Activated naive CD4-positive, alpha-beta T cell treated with anti-CD3 and anti-CD28 coated beads, Interleukin-2, amount 50 U/mL, for 16 hours (primary cell): ENCODE measurements at places on chromosomes 7 and 10.

GRCh38 chr7:109009636-109010035 is 440.0 kb downstream of the DNAJB9 start:
- no peak for DNase-seq

DNA sequence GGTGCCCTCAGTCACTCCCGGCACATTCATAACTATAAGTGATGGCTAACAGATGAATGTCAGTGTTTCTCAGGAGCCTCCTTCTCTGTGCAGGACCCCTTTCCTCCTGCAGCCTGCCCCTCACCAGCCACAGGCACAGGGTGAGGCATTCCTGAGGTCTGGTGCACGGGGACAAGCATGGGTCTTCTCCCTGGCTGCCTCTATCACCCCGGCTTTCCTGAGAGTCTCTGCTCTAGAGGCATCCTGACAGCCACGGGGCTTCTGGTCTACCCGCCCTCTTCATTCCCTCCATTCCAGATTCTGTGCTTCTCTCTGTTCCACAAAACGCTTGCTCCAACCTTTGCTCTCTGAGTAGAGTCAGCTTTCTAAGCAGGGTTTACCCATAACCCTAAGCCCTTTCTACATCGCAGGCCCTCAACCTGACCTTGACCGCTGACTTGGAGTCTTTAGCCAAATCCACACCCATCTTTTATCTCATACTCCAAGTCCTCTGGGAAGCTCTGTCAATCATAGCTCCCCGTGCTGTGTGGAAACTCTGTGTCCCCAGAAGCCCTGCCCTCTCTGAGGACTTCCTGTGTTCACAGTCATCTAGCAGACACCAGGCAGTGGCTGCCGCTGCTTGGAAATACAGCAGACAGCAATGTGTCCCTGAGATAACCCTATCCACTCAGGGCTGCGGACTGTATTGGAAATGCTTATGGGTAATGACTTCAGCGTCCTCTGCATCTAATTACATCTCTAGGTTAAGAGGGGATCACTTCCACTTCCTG is 159.0 kb downstream of the SFMBT2 start:
- DNase-seq = no peak

DNA sequence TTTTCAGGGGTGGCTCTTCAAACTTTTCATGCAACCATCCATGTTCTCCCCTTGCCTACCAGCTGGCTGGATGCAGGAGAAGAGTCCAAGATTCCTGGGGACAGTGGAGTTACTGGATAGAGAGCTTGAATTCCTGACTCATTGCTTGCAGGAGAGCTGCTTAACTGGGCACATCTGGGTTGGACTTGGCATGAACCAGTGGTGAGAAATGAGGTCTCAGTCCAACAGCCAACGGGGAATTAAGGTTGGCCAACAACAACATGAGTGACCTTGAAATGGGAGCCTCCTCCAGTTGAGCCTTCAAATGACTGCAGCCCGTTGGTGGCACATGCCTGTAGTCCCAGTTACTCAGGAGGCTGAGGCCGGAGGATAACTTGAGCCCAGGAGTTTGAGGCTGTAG is 58.1 kb upstream of the OPN4 start:
- no peak for DNase-seq

DNA sequence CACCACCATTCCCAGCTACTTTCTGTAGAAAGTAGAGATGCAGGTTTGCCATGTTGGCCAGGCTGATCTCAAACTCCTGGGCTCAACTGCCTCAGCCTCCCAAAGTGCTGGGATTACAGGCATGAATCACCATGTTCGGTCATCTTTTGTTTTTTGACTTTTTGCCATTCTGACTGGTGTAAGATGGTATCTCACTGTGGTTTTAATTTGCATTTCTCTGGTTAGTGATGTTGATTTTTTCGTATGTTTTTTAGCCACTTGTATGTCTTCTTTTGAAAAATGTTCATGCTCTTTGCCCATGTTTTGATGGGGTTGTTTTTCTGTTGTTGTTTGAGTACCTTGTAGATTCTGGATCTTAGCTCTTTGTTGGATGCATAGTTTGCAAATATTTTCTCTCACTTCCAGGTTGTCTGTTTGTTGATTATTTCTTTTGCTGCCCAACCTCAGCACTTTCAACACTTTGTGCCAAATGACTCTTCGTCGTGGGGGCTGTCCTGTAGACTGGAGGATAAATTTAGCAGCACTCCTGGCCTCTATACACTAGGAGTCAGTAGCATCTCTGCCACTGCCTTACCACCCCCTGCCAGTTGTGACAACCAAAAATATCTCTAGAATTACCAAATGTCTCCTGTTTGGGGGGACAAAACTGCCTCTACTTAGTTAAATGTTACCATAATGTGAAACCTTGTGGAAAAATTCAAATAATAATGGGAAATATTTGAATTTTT is 6.5 kb upstream of the CPED1 start:
- DNase-seq = no peak

GRCh38 chr10:15211464-15211979 is 43.0 kb upstream of the NMT2 start:
- DNase-seq = no peak

- DNase-seq = no peak
These were observed 106.8 kb downstream of the ANK3 start for GRCh38 chr10:60282771-60283353.

GRCh38 chr7:91373111-91373800 is 109.0 kb downstream of the FZD1 start:
- DNase-seq = no peak

DNA sequence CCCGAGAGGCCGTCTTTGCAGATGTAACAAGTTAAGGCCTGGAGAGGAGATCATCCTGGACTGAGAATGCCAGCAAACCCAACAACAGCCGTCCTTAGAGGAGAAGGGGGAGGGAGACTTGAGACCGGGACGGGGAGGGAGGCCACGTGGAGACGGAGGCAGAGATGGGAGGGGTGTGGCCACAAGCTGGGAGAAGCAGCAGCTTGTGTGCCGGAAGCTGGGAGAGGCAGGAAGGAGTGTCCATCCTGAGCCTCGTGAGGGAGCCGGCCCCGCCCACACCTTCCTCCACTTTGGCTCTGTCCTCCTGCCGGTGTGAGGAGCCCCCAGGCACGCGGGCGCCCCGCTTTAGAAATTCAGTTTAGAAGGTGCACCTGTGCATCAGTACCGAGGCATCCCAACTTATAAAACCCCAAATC is 95.7 kb downstream of the DNAJB6 start:
- DNase-seq = no peak

DNA sequence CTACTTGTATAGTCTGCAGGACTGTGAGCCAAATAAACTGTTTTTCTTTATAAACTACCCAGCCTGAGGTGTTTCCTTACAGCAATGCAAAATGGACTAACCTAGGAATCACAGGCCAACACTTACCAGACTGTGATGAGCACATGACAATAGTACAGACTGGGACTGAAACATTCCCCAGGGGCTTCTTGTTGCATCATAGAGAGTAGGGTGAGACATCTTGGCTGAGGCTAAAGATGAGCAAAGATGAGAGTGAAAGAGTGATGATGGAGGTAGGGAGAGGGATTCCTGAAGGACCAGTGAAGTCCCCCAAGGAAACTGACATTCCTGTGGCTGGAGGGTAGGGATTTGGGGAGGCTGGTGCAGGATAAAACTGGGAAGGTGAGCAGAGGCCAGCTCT is 194.4 kb downstream of the TPST1 start:
- DNase-seq = no peak

- no peak for DNase-seq
These were observed 87.4 kb downstream of the ZFAND4 start for GRCh38 chr10:45585131-45585530.
